ENCODE measurements at places on chromosomes 1 and 21.

- DNase-seq: no peak
These were observed 141.3 kb downstream of the ZZZ3 start for GRCh38 chr1:77541162-77541545.

- no peak for DNase-seq
These were observed 106.0 kb downstream of the RAVER2 start for GRCh38 chr1:64850846-64851245.

DNA sequence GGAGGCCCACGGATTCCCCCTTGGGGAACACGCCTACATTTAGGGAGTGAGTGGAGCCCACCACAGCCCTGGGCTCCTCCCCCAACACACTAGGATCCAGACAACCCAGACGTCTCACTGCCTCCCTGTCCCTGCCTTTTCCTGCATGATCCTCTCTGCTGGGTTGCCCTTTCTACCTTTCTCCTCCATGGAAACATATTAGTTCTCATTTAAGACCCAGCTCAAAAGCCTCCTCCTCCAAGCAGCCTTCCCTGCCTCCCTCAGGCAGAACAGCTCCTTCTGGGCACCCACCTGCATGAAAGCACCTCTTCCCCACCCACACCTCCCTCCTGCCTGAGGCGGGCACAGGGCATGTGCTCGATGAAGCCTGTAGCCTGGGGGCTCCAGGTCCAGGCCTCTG is 10.7 kb downstream of the COL8A2 start:
- no peak for DNase-seq

GRCh38 chr1:237610157-237610556 is 280.6 kb downstream of the ZP4 start:
- no peak for DNase-seq

- no peak for DNase-seq
These were observed 25.3 kb downstream of the TP53BP2 start for GRCh38 chr1:223820515-223820858.

GRCh38 chr1:200040481-200041138 is 13.1 kb downstream of the NR5A2 start:
- no peak for DNase-seq

GRCh38 chr1:55288245-55288644 is 73.1 kb upstream of the USP24 start:
- peak; percentile 47 for DNase-seq

- DNase-seq: no peak
These were observed 26.9 kb downstream of the DAP3 start for GRCh38 chr1:155715777-155716176.

DNA sequence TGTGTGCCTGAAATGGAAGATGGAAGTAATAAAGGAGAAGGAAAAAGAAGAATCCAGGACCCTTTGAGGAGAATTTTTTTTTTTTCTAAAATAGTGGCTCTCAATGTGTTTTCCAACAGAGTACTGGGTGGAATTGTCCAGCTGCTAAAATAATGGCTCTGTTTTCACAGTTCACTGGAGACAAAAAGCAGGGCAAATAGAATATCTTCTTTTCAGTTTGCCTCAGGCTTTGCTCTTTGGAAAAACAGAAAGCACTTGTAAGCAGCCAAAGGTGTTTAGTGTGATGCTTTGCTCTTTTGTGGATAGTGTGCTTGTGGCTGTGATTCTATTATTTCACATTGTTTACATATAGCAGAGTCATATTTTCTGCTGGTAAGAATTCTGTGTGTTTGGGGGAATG is 77.4 kb upstream of the MROH9 start:
- DNase-seq: no peak

- DNase-seq: no peak
These were observed 226.2 kb upstream of the IRF2BP2 start for GRCh38 chr1:234836045-234836681.

- DNase-seq: no peak
These were observed 4.8 kb downstream of the ABCB10 start for GRCh38 chr1:229553621-229554130.

GRCh38 chr1:85317560-85317959 is 41.1 kb upstream of the BCL10 start:
- no peak for DNase-seq

All from activated B cell treated with CpG ODN at 0.5 μM for 24 hours (primary cell).